Stimulated activated CD4-positive, alpha-beta T cell treated with anti-CD3 and anti-CD28 coated beads, Interleukin-12 subunit alpha, Interleukin-12 subunit beta, amount 100 ng/mL, for 4 hours (primary cell): ENCODE measurements at places on chromosomes 11 and 22.

- no peak for DNase-seq
These were observed 1308.3 kb downstream of the TBC1D22A start for GRCh38 chr22:48070760-48071159.

DNA sequence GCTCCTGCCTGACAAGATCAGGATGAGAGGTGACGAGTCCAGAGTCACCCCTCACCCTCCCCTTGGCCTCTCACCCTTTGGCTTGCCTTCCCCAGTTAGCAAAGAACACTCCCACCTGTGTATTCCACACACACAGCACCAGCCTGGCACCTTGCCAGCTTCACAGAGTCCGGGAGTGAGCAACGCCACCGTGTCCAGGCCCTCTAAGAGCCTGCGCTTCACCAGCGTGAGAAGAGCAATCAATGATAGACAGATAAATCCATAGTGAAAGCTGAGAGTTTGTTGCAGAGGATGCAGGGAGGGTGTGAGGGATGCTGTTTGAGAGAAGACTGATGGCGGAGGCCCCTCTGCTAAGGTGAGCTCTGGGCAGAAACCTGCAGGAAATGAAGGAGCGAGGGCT, 404.5 kb downstream of the LARGE1 start:
- DNase-seq: no peak

DNA sequence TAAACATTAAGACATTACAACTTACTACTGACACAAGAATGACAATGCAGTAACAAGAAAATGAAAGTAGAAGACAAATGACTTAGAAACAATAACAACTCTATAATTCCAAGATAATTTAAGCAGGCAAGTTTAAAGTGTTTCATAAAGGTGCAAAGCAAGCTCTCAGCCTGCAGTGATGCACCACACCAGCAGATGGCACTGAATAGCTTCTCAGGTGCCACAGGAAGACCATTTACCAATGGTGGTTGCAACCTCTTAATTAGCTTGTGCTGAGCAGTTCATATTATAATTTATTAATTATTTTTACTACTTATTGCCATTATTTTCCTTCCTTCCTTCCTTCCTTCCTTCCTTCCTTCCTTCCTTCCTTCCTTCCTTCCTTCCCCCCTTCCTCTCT, 60.6 kb downstream of the NXPE2 start:
- DNase-seq: peak; percentile 7

DNA sequence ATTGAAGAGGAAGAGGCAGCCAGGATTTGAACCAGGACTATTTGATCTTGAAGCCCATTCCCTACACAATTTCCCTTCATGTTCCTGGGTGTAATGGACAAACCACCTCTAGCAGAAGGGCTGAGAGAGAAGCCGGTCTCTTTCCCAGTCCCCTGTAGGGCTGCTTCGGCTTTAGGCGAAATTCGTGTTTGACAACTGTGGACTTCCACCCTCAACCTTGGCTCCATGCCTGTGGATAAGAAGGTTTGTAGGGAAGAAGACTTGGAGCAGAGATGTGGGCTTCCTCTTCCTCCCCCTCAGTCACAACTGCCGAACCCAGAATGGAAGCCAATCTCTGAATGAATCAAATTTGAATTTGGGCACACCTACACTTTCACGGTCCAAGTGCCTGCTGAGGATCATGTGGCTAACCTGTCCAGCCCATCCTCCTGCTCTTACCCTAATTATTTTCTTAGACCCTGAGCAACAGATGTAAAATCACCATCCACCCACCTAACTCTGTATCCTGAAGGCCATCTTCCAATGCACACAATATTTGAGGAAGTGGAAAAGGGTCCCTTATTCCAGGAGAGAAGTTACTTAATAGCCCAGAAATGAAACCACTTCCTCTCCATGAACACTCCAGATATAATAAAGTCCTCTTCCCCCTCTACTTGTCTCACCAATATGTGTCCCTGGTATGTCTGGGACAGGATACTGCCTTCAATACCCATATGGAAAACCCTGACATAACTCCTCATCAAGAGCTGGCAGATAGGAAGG, 10.1 kb upstream of the SCN2B start:
- no peak for DNase-seq

- no peak for DNase-seq
These were observed 32.9 kb downstream of the PPIL2 start for GRCh38 chr22:21698430-21699329.

DNA sequence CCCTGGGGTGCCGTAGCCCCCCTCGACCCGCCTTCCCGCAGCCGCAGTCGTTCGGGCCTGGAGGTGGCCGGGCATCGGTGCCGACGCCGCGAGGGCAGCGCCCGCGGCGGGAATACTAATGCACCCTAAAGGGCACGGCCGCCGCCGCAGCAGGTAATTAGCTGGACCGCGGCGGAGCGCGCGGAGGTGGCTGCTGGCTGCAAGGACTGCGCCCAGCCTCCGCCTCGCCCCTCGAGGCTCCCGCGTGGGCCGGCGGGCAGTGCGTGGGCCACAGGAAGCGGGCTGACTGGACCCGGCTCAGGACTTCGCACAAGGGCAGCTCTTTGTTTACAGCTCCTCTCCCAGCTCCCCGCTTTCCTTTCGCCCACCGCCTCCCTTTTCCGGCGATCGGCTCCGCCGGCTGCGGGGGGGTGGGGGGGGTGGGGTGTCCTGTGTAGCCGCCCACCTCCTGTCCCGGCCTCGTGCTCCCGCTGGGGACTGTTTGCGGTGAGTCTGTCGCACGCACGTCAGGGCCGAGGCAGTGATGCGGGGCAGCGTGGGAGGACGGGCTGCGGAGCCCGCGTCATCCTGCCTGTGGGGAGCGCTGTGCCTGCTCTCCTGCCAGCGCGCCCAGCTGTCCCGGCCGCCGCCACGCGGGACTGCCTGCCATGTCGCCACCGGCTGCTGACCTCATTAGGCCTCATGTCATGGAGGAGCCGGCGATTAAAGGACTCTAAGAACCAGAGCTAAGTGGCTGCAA, 53.2 kb downstream of the GRIK4 start:
- DNase-seq: peak; percentile 25

DNA sequence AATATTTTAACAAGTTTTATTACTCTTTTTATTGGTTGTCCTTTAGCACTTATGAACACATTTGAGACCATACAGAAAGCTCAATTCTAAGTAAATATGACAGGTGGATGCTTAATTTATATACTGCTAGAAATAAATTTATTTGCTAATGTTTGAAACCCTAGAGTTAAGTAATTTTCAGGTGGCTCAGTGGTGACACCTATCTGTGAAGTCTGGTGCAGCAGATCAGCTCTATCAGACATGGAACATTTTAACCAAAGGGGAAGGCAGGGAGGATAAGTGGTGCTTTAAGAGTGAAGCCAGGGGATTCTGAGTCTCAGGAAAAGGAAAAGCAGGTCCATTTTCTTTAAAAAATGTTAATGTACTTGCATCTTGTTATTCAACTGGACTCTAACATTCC, 175.8 kb downstream of the DSCAML1 start:
- DNase-seq: no peak

DNA sequence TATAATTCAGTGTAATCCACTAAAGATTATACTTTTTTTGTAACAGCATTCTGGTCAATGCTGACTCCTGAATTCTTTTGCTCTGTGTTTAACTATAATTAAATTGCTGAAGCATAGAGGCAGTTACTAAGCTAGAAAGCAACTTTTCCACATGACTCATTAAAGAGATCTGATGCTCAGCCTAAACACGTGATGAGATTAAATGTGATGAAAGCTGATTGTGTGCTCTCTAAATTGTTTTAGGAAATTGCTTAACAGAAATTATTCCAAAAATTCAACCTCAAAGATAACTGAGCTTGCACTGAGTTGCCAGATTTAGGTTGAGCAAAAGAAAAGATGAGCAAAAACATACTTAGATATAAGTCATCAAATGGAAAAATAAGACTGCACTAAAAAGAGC, 1033.6 kb downstream of the FAM181B start:
- no peak for DNase-seq

DNA sequence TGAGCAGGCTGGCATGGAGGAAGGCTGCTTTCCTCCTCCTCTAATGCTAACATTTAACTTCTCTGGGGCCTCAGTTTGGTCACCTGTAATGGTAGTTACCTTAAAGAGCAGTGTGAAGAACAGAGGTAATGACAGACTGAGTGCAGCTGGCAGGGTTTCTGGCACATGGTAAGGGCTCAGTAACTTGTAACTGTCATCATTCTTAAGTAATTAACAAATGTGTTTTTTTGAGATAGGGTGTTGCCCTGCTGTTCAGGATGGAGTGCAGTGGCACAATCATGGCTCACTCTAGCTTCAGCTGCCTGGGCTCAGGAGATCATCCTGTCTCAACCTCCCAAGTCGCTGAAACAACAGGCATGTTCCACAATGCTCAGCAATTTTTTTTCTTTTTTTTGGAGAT, 242.0 kb upstream of the SYN3 start:
- DNase-seq: no peak

DNA sequence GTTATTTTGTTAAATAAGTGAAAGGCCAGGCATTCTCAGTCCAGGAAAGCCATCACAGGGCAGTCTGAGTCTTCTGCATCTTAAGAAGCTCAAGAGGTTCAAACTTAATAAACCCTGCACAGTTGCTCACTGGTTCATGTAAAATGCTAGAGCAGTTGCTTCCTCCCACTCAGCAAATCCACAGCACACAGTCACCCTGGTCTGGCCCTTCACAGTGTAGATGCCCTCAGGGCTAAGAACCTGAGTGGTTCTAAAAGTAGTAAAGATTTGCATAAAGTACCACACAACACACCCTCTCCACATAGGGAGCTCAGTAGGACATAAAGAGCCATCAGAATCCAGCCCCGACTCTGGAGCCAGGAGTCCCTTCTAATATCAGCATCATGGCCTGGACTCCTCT, 58.7 kb downstream of the ZNF280B start:
- DNase-seq: no peak

DNA sequence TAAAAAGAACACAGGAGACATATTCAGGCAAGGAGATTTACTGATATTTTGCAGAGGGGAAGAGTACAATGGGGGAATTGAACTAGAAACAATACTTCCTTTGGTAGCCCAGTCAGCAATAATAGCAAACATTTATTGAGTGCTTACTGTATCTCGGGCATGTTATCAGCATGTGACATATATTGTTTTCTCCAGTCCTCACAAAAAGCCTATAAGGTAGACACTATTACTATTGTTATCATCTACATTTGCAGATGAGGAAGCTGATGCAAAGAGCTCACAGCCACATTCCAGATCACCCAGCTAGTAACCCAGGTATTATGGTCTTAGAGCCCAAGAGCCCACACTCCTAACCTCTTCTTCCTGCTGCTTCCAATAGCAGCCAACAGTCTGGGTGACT, 27.9 kb downstream of the NAV2 start:
- no peak for DNase-seq

DNA sequence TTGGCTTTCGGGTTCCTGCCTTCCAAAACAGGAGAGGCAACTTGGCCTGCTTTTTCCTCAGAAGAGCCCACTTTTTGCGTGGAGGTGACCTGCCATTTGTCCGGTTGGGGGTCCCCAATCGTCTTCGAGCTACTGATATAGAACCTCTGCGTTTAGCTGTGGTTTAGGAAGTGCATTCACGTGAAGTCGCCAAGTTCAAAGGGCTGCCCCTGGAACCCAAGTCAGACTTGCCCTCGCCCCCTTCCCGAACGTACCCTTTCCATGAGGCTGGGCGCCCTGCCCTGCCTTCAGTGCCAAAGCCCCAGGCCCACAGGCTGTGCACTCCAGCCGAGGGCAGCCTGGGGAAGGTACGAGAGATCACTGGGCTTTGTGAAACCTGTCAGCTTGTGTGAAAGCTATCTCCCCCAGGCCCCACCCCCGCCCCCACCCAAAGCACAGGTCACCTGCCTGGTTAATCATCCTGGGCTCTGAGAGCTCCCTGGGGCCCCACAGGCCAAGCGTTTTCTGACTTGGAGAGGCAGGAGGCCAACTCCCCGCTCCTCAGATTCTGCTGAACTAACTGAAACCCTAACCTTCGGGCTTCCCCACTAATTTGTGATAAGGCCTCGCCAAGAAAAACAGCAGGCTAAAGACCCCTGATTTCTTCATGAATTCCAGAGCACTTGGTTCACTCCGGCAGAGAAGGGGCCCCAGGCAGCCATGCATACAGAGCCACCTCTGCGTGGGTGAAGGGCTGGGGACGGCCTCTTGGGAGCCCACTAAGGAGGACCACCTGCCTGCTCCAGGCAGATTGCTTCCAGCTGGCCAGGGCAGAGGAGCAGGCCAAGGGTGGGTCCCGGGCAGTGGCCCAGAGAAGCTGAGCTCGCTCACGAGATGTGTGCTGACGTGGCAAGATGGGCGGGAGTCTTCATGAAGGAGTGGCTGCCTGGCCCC, 25.8 kb upstream of the KCNQ1OT1 start:
- no peak for DNase-seq

GRCh38 chr11:67265633-67266448, 432 bp upstream of the GRK2 start:
- peak; percentile 80 for DNase-seq

- no peak for DNase-seq
These were observed 66.5 kb upstream of the AMPD3 start for GRCh38 chr11:10388574-10388973.

DNA sequence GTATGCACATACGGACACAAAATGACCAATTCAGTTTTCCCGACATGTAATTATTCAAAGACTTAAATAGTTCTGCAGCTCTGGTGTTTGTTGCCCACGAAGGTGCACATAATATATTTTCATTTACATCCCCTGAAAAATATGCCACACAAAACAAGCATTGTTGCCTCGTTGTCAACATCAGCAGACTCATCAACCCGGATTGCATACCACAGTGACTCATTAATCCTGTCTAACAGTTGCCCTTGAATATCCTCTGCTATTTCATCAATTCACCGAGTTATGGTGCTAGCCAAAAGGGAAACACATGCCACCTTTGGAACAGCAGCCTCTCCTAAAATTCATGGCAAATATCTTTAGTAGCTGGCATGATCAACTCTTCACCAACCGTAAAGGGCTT, 582.2 kb downstream of the LRRC4C start:
- no peak for DNase-seq

DNA sequence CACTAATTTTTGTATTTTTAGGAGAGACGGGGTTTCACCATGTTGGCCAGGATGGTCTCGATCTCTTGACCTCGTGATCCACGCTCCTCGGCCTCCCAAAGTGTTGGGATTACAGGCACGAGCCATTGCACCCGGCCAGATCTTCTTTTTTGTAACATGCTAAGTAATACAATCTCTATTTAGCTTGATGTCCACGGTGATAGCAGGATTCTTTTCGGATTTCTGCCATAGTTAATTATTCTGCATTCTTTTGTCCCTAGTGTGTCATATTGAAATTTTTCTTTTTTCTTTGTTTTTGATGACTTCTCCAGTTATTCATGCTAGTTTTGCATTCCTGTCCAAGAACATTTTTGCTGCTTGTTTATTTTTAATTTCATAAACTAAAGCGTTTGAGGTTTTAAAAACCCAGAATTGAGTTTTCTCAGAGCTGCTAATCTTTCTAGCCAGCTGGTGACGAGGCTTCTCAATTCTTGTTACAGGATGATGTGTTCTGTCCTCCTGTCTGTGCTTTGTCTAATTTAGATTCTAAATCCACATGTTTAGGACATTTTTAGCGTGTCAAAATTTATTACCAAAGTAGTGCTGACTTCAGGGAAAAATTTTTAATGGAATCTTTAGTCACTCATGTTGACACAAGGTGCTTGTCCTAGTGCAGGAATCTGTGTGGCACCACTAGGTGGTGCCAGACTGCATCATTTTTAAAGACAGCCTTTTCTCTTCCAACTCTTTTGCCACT, 21.8 kb downstream of the NF2 start:
- peak; percentile 18 for DNase-seq

GRCh38 chr11:46527591-46528130, 66.2 kb downstream of the AMBRA1 start:
- DNase-seq: no peak
